ENCODE measurements at places on chromosomes 12 and 14. TPM values are rescaled to one million over a fixed set of nuclear protein-coding genes. Genes with fewer than 3 reads are reported as not detected.

Gene KIF5A
- 0.20 TPM for total RNA-seq

Gene OR4N5
- total RNA-seq = not detected

Gene ADAM21
- 0.39 TPM for total RNA-seq

Gene PSEN1
- 25.7 TPM for total RNA-seq

Gene EPYC
- not detected for total RNA-seq

Gene NOXRED1
- total RNA-seq = 0.37 TPM
